ENCODE measurements at places on chromosomes 12 and 14. TPM values are rescaled to one million over a fixed set of nuclear protein-coding genes. Genes with fewer than 3 reads are reported as not detected.

DNA sequence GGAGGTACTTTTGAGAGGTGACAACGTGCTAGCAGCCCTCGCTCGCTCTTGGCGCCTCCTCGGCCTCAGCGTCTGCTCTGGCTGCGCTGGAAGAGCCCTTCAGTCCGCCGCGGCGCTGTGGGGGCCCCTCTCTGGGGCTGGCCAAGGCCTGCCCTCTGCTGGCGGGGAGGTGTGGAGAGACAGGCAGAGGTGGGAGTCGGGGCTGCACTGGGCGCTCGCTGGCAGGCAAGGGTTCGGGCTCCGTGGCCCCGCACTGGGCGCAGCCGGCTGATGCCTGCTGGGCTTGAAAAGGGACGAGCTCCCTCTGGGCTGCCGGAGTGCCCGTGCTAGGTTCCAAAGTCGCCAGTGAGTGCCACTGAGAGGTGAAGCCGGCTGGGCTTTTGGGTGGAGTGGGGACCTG, 580.0 kb downstream of the DIO2 start:
- no peaks in the 10 kb centered on the region for H3K36me3 ChIP-seq
- H3K27ac ChIP-seq, result no peak overlapping the region
- no peak for DNase-seq
- no peaks in the 10 kb centered on the region for H3K27me3 ChIP-seq

MSRB3 gene
- total RNA-seq, result 19.1 TPM

- peaks cover 25% of the 10 kb centered on the region for H3K36me3 ChIP-seq
- H3K4me3 ChIP-seq, result no peak overlapping the region
- no peak for DNase-seq
- no peaks in the 10 kb centered on the region for H3K4me1 ChIP-seq
- H3K27me3 ChIP-seq, result no peaks in the 10 kb centered on the region
Measured at GRCh38 chr14:64137657-64138290, 156.4 kb downstream of the ESR2 start.

DLGAP5 gene
- 81.7 TPM for total RNA-seq

GRCh38 chr12:27422697-27423096, 23.8 kb upstream of the SMCO2 start:
- H3K27me3 ChIP-seq, result no peaks in the 10 kb centered on the region
- H3K4me3 ChIP-seq, result no peak overlapping the region
- DNase-seq, result no peak
- no peaks in the 10 kb centered on the region for H3K4me1 ChIP-seq

DNA sequence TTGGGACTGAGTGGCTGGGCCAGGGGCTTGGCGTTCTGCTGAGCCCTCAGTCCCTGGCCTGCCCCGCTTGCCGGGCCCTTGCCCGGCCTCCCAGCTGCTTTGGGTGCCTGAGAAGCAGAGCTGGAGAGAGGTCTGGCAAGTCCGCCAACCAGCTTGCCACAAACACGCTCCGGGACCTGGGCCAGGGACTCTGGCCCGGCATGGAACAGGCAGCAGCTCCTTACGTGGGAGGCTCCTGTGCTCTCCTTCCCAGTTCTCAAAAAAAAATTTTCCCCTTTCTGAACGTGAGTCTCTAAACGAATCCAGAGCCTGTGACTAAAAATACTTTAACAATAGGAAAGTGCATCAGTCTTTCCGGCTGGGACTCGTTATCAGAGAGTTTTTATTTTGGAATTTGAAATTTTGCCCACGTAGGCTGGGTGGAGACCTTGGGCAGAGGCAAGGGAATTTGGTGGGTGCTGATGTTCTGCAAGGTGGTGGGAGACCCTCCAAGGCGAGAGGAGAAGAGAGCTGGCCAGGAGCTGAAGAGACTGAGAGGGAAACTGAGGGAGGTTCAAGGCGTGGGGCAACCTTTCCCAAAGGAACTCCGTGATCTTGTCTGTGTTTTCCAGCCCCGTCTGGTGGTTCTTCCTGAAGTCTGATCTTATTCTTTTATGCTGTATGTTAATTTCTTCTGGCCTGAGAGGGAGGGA, 6.8 kb upstream of the NR4A1 start:
- H3K4me1 ChIP-seq, result peaks cover 32% of the 10 kb centered on the region
- no peak for DNase-seq
- H3K27ac ChIP-seq, result no peak overlapping the region
- no peaks in the 10 kb centered on the region for H3K36me3 ChIP-seq

DNA sequence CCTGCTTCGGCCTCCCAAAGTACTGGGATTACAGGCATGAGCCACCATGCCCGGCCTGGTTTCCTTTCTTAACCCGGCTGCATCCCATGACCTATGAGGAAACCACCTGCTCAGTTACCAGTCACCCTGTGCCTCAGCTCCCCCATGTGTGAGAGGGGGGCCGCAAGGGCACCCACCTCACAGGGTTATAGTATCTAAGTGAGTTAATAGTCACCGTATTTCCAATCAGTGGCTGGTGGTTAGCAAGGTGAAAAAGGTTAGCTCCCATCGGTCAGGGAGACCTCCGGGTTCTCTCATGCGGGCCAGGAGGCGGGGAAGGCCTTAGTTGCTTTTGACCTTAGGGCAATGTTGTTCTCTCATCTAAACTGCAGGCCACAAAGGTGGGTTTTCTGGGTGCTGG, 6.7 kb downstream of the LRP1 start:
- H3K36me3 ChIP-seq, result peaks cover 9% of the 10 kb centered on the region
- no peak for DNase-seq
- H3K27me3 ChIP-seq, result no peaks in the 10 kb centered on the region
- H3K4me1 ChIP-seq, result peaks cover 36% of the 10 kb centered on the region
- H3K27ac ChIP-seq, result no peak overlapping the region
- H3K4me3 ChIP-seq, result no peak overlapping the region

DNA sequence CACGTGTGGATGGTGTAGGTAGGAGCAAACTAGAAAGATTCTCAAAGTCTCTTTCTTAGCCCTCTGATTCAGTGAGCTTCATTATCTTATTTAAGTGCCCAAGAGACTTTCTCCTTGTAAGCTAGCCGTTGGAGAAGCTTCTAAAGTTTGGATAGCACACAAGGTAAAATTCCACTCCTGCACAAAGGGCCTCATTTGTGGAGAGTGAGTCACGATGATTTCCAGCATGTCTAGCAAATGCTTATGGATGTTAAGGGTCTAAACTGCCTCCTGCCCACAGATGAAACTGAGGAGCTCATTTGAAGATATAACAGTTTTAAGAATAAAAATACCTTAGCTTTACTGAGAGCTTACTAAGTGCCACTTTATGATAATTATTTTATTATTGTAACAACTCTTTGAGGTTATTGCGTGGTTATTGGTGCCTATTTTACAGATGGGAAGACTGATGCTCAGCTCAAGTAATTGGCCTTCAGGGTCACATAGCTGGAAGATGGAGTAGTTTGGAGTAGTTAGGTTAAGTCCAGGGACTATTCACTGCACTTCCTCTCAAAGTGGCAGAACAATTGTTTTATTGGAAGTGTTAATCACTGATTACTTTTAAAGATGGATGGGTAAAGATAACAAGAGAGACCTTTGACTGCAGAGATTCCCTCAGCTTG, 78.7 kb upstream of the HIF1A start:
- H3K27ac ChIP-seq, result no peak overlapping the region
- DNase-seq, result no peak
- no peaks in the 10 kb centered on the region for H3K36me3 ChIP-seq
- H3K4me1 ChIP-seq, result peaks cover 19% of the 10 kb centered on the region

All from SJCRH30 (cell line).